ENCODE measurements at places on chromosomes 16 and 17. TPM values are rescaled to one million over a fixed set of nuclear protein-coding genes. Genes with fewer than 3 reads are reported as not detected.

DNA sequence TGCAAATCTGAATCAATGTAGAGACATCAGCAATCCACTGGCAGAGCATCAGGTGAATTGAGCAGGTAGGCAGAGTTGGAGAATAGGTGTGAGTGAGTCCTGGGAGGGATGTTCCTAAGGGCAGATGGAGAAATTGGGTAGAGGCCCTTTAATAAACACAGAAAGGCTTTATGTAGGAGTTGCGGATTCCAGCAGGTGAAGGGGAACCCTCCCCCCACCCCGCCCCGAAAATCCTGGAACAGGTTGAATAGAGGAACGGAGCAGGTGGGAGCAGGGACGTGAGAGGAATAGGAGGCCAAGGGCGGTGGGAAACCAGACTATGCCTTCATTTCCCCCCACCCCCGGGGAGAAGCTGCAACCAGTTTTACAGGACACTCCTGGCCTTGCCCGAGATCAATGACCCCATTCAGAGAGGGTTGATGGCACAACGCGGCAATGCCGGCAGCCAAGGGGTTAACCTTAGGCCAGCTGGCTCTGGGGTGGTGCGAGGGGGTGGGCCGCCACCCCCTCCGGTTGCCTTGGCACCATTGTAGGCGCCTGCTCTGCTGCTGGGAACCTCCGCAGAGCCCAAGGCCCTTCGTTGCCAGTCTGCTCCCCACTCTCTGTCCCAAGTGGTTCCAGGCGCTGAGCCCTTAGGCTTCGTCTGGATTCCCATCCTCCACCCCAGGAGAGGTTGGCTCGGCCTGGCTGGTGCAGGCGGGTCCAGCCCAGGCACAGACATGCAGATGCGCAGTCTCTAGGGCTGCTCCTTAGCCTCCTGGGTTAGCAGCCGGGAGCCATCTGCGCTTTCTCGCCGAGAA is 814 bp upstream of the RUNDC3A start:
- DNase-seq = no peak

The CACNG5 gene
- not detected for total RNA-seq

DNA sequence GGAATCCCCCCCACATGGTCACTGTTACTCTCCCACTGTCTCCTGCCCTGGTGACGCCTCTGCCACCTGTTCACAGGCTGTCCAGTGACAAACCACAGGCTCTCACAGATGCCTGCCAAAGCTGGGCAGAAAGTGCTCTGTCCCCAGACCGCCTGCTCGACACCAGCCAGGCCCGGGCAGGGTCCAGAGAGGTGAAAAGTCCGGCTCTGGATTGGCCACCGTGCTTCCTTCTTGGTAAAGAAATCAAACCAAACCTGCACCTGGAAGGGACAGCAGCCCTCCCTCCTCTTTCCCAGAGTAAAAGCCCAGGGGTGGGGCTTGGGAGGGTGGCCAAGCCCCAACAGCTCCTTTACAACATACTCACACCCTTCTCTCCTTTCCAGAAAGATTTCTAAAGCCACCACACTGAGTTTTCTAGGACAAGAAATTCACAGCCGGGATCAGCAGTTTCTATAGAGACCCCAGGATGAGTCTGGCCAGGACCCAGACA is 6.2 kb downstream of the PCGF2 start:
- no peak for DNase-seq

- peak; percentile 59 for DNase-seq
These were observed at the start of gene SLC2A4 for GRCh38 chr17:7281074-7281952. Gene SLC2A4, plus strand, starts transcription at chr17:7281718. Its CDS starts 217 bp downstream, at chr17:7281935.

DNA sequence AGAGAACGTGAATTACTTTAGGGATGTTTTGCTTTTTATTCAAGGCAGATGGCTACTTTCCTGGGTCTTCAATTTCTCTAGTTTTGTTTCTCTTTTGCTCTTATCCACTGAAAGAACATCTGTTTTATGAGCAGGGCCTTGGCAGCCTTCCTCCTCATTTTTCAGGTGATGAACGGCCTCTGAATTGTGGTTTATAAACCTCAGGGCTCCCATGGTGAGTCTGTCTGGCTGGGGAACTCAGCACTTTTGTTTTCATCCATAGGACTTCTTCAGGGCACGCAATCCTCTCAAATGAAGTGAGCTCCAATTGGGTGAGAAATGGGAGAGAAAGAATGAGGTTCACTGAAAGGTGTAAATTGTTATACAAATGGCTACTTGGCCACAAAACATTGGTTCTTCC is 186.4 kb upstream of the ERCC4 start:
- DNase-seq = no peak

The ETV4 gene
- not detected for total RNA-seq

GRCh38 chr17:47243737-47244598 is 9.7 kb upstream of the ITGB3 start:
- DNase-seq = no peak

GRCh38 chr17:65147955-65148354 is 10.8 kb downstream of the RGS9 start:
- no peak for DNase-seq

The PDE6G gene
- 1.7 TPM for total RNA-seq

The KRT16 gene
- total RNA-seq = not detected

- DNase-seq = peak; percentile 61
These were observed 14.4 kb downstream of the HID1 start for GRCh38 chr17:74957935-74958740.

The KRTAP9-8 gene
- not detected for total RNA-seq

DNA sequence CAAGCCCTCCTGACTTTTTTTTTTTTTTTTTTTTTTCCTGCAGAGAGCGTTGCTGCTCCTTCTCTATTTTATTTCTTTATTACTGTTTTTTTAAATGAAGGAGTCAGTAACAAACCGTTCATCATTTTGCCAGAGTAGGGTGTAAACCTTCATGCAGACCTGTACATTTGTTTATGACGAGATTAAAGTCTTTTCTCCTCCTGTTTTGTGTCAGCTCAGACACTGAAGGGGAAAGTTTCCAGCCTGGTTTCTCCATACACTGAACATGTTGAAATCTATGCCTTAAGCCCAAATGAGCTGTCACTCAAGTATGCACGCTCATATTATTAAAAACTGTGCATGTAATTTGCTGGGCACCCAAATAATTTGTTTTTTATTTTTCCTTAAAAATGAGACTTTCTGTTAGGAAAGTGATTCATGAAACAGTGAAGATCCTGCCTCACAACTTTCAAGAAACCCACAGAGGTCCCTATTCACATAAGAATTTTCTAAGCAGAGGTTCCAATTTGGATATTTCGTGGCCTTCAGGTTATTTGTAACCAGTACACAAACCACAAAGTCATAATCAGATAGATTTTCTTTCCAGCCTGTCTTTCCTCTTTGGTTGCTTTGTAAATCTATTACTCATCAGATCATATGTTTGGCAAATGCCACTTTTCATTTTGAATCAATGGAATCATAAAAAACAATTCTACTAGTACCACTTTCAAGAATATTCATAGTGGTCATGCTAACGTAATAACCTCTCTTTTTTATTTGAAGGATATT is 700.3 kb downstream of the MAF start:
- DNase-seq = no peak

- DNase-seq = no peak
These were observed 85.9 kb downstream of the C16orf95 start for GRCh38 chr16:87231295-87231694.

DNA sequence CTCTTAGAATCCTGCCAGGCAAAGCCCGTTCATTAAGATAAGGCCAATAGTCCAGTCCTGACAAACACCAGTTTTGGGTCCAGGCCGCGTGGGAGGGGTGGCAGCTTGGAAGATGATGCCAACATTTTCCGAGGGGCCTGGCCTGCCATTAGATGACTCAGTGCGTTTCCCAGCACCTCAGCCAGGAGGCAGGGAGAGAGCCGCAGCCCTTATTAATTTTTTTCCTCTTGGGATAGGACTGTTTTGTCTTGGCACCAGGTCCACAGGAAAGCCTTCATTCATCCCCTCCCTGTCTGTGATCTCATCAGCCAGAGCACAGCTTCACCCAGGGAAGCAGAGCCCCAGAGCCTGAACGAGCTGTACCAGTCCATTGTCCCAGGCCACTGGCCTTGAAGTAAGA is 4.7 kb upstream of the NDEL1 start:
- no peak for DNase-seq

DNA sequence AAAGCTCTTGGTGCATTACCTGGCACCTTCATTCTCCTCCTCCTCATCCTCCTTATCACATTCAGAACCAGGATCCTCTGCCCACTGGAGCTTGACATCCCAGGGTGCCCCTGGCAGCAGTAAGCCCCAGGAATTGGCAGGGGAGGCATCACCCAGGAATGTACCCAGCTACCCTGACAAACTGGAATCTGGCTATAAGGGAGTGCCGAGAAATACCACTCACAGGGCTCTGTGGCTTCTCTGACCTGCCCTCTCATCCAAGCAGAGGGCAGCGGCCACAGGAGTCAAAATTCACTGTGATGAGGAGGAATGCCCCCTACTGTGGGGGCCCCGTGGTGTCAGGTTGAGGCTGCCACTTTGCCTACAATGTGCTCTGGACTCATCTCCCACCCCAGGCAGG is 19.6 kb downstream of the MPP3 start:
- DNase-seq = no peak

The LRRC75A gene
- 3.5 TPM for total RNA-seq

The PRR15L gene
- 0.26 TPM for total RNA-seq

DNA sequence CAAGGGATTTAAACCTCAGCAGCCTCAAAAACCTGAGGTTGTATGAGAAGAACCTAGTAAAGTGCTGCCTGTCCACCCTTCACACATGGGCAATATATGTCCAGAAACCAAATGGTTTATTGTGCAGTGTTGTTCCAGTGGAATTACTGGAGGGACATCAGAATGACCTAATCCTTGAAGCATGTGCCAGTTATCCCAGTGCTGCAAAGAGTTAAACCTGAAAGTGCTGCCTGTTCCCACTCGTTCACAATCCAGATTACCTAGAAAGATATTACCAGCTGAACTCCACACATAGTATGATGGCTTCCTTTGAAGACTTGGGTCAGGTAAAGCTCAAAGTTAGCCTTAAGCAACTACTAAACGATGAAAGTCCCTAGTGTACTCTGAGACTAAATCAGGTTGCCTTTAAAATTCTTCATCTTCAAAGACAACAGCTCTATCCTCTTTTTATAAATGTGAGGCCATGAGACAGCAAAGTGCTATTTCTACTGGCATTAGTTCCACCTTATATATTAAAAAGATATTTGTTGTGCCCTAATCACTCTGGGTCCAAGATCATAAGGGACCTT is 133.1 kb downstream of the SNX11 start:
- no peak for DNase-seq

- DNase-seq = no peak
These were observed 2.3 kb downstream of the NUDT16L1 start for GRCh38 chr16:4695473-4696171.
